ENCODE measurements at places on chromosomes 3 and 15.

GRCh38 chr3:12999147-13000140, 73.8 kb downstream of the IQSEC1 start:
- DNase-seq = no peak

GRCh38 chr3:44992555-44993470, 16.8 kb downstream of the EXOSC7 start:
- no peak for DNase-seq

GRCh38 chr15:51401872-51402517, 60.5 kb downstream of the GLDN start:
- DNase-seq = no peak

DNA sequence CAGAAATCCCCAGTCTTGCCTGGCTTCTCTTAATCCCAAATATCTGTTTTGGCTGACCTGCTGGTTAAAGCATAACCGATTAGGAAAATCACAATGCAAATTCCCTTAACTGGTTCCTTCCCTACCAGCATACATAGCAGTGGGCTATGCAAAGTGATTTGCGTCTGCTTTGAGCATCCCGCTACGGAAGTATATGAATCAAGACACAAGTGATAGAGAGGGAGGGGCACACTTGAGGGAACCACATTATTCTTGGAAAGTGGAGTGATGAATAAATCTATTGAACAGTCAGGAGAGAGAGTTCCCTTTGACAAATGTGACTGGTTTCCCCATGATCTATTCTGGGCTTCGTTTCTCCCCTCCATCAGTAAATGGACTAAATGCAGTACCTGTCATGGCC, 119.6 kb upstream of the C15orf61 start:
- no peak for DNase-seq

DNA sequence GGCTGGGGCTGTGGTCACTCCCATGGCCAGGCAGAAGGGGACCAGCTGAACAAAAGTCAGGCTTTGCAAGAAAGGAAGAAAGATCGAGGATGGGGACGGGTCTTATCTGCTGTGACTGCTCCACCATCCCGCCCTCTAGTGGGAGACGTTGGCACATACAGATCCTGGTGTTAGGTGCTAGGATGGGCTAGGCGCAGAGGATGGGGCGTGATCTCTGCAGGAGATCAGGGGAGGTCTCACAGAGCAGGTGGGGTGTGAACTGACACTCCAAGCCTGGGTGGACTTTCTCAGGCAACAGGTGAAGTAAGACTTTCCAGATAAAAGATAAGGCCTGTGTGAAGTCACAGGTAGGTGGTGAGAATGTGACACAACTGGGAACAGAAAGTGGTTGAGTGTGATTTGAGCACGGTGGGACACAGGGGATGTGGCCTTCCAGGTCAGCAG, 141.9 kb upstream of the SMAD3 start:
- DNase-seq = no peak

GRCh38 chr3:159978353-159978752, 10.3 kb upstream of the IL12A start:
- no peak for DNase-seq

Data from SHP77 (cell line).